ENCODE measurements at places on chromosomes 11 and 22.

GRCh38 chr11:11789735-11790369, 51.9 kb upstream of the USP47 start:
- peak; percentile 25 for DNase-seq

DNA sequence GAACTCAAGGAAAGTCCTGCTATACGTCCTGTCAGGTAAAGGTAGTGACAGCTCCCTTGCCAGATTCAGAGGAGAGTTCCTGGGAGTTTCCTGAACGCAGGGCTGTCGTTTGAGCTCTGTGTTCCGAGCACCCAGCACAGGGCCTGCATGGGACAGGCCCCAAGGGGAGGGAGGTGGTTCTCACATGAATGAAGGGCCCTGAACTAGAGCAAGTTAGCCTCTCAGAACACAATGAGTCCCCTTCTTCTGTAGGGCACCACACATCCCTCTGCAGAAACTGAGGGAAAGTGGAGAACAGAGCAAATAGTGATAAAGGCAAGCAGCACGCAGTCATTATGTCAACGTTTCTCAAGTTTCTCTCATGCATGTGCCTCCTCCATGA, 35.3 kb downstream of the NEU3 start:
- DNase-seq = no peak

GRCh38 chr22:46355996-46356471, 20.5 kb downstream of the TRMU start:
- DNase-seq = no peak

- DNase-seq = no peak
These were observed 44.5 kb downstream of the SLCO2B1 start for GRCh38 chr11:75195167-75195962.

DNA sequence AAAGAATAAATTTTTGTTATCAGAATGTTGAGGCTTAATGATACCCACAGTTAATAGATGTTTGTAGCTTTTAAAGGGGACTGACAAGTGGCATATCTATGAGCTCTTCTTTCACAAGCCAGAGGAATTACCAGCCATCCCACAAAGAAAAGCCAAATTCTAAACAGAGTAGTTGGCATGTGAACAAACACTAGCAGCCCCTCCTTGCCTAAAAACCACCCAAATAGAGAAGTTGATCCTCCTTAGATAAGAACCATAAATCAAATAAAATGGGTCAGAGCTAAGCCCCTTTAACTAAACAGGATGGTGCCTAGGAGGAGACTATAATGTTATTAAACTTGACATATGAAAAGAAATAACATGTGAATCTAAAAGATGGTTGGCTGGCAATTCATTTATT, 11.4 kb downstream of the LPXN start:
- no peak for DNase-seq

GRCh38 chr11:83642500-83642899, 356.3 kb upstream of the CCDC90B start:
- DNase-seq = no peak
